ENCODE measurements at places on chromosomes 1 and 21.

GRCh38 chr1:111323231-111323630 is 32.6 kb downstream of the CHIA start:
- no peak for DNase-seq

DNA sequence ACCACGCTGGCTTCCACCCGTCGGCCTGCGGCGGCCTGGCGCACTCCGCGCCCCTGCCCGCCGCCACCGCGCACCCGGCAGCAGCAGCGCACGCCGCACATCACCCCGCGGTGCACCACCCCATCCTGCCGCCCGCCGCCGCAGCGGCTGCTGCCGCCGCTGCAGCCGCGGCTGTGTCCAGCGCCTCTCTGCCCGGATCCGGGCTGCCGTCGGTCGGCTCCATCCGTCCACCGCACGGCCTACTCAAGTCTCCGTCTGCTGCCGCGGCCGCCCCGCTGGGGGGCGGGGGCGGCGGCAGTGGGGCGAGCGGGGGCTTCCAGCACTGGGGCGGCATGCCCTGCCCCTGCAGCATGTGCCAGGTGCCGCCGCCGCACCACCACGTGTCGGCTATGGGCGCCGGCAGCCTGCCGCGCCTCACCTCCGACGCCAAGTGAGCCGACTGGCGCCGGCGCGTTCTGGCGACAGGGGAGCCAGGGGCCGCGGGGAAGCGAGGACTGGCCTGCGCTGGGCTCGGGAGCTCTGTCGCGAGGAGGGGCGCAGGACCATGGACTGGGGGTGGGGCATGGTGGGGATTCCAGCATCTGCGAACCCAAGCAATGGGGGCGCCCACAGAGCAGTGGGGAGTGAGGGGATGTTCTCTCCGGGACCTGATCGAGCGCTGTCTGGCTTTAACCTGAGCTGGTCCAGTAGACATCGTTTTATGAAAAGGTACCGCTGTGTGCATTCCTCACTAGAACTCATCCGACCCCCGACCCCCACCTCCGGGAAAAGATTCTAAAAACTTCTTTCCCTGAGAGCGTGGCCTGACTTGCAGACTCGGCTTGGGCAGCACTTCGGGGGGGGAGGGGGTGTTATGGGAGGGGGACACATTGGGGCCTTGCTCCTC is 1.9 kb downstream of the OLIG2 start:
- no peak for DNase-seq

- DNase-seq: no peak
Observed at GRCh38 chr1:91643431-91643830, 142.8 kb downstream of the CDC7 start.

DNA sequence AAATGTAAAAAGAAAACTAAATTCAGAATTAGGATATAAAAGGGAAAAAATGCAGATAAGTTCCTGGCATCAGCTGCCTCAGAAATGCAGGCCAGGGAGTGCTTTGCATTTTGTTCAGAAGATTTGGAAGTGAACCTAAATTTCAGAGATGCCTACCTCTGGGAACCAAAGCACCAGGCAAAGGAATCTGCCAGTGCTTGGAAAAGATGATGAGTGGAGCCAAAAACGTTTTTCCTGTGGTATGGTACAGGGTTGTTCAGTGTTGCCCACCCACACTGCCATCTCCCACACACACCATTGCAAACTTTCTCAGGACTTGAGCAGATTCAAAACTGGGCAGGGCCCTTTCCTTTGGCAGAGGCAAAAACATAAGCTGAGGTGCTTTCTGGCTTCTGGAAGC is 349.5 kb downstream of the TGFB2 start:
- no peak for DNase-seq

DNA sequence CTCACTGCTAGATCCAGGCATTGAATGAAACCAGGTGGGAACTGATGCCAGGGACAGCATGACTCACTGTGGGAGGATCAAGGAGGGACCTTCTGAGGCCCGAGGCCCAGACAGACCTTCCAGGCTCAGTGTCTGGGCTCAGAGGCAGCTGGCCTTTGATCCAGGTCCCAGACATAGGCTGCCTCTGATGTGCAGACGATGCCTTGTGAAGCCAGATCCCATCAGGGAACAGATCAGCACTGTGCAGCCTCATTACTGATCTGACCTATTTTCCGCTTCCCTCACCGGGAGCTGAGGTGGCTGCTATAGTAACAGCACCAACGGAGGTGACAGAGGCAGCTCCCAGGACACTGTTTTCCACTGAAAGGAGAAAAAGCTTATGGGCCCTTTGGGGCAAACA is 399.5 kb downstream of the MATN1 start:
- no peak for DNase-seq

- DNase-seq: no peak
Observed at GRCh38 chr21:29208682-29209059, 78.2 kb downstream of the MAP3K7CL start.

DNA sequence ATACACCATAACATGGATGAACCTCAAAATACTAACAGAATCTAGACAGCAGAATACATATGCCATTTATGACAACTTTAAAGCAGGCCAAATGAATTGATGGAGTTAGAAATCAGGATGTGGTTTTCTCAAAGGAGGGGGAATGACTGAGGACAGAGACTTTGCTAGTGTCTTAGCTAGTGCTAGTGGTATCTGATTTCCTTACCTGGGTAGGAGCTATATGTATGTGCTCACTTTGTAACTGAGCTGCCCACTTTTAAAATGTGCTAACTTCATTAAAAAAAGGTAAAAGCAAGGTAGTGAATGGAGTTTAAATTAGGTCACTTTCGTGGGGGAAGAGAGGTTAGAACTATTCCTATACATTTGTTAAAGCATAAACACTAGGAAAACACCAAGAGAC is 2.6 kb downstream of the GTF2B start:
- no peak for DNase-seq

GRCh38 chr1:217273866-217274265 is 357.0 kb downstream of the GPATCH2 start:
- no peak for DNase-seq

- DNase-seq: no peak
Observed at GRCh38 chr1:46180082-46180616, 3.9 kb upstream of the P3R3URF start.

DNA sequence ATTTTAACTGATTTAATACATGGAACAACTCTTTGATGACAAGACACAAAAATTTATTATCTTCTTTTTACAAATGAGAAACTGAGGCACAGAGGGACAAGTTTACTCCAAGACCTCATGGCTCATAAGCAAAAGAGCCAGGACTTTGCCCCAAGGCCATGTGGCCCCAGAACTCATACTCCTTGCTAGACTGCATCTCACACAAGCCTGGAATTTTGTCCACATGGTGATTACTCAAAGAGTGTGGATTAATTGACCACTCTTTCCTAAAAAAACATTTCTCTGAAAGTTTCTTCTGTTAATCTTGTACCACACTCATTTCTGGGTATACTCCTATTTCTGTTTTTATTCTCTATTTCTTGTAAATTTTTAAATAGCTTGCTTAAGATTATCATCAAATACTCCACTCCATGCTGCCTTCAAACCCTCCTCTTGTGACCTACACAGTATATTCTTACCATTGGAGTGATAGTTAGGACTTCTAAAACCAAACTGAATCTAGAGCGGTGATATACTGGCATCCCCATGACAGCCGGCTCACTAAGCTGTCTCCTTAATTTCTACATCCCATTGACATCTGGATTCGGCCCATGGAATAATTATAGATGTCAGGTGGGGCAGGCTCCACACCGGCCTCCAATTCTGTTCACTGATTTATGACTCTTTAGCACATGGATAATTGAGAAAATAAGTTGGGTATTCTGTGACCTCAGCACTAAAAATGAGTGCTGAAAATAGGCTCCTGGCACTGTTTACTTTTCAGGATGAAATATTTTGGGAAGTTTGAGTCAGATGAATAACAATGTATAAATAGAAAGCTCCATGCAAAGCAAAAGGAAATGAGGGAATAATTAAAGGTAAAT is 16.1 kb downstream of the RGS4 start:
- DNase-seq: no peak

GRCh38 chr1:32470991-32471694 is 6.3 kb downstream of the ZBTB8B start:
- no peak for DNase-seq

DNA sequence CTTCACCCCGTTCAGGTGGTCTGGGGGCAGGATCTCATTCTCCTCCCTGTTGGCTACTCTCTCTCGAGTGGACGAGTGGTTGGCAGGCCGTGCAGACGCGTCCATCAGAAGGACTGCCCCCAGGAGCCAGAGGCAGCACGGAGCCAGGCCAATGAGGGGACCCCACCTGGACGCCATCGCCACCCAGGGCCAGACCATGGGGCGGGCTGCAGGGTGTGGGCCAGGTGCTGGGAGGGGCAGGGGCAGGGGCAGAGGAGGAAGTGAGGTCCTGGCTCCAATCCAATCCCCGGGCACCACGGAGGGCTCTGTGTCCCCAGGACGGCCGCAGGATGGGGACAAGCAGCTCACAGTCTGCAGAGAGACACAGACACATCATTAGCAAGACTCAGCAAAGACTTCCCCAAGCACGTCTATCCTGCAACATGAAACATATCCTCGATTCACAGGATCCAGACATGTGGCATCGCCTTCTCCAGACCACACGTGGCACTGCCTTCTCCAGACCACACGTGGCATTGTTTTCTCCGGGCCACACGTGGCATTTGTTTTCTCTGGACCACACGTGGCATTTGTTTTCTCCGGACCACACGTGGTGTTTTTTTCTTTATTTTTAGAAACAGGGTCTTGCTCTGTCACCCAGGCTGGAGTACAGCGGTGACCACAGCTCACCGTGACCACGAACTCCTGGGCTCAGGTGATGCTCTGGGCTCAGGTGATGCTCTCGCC is 3.0 kb downstream of the SDF4 start:
- no peak for DNase-seq

- no peak for DNase-seq
Observed at GRCh38 chr1:11563560-11564069, 84.7 kb downstream of the DISP3 start.

GRCh38 chr1:172442843-172443565 is 865 bp downstream of the PIGC start:
- DNase-seq: no peak

DNA sequence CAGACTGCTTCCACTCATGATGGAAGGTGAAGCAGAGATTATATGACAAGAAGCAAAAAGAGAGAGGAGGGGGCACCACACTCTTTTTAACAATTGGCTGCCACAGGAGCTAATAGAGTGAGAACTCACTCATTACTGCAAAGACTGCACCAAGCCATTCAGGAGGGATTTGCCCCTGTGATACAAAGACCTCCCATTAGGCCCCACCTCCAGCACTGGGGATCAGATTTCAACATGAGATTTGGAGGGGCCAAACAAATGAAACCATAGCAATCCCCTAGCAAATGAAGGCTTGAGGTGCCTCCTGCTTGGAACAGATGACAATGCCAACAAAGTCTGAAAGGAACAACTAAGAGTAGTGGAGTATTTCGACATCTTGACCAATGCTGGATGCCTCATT is 122.5 kb upstream of the COA6 start:
- DNase-seq: no peak

DNA sequence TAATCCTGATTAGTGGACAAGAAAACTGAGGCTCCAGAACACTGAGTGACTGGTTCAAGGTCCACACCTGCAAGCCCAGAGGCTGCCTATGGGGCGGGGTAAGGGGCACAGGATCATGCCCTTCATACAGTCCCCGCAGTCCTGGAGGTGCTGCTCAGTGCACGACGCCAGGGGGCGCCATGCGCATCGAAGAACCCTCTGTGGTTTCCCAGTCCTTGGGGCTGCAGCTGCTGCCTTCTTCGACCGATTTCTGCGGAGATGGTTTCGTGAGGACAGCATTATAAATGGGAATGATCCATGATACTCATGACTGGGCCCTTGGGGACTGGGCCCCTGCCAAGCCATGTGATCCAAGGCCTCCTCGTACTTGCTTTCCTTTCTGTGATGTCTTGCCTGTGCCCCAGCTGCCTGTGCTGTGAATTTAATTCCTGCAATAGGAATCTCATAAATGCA is 37.1 kb upstream of the ARHGEF10L start:
- DNase-seq: peak; percentile 79

DNA sequence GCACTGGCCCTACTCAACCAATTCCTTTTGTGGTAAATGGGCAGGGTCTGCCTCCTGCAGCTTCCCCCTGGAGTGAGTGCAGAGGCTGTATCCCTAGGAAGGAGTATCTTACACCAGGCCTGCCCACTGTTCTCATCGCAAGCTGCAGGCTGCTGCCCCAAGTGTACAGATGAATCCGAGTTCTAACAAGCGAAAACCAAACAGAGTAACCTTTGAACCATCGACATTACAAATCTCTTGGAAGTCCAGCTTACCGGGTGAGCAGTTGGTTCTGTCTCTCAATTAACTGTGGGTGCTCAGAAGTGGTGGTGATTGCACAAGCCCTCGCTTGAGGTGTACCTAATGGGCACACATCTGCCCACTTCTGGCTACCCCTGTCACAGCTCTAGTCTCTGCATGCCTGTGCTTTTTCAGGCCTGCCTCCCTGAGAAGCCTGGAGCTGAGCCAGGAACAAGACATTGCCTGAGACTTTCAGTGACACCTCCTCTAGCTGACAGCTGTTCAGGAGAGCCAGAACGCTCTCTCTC is 22.7 kb downstream of the INAVA start:
- DNase-seq: no peak

- DNase-seq: no peak
Observed at GRCh38 chr1:191561276-191561675, 597.0 kb upstream of the RGS18 start.

- DNase-seq: peak; percentile 26
Observed at GRCh38 chr1:7616076-7616832, 154.8 kb upstream of the VAMP3 start.

DNA sequence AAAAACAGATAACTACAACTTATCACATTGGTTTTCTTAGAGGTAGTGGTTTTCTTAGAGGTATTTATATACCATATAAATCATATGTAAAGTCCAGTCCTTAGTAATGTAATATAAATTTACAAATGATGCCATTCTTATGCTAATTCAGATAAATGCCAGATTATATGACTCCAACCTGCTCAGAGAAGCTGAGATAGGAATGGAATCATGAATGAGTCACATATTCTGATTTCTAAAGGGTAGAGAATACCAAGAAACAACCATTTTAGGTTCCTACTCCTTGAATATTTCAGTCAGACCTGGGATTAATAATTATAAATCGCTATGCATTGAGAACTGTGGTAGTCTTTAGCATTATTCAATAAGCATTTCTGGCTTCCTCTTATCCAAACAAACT is 760.1 kb upstream of the NEGR1 start:
- DNase-seq: no peak

DNA sequence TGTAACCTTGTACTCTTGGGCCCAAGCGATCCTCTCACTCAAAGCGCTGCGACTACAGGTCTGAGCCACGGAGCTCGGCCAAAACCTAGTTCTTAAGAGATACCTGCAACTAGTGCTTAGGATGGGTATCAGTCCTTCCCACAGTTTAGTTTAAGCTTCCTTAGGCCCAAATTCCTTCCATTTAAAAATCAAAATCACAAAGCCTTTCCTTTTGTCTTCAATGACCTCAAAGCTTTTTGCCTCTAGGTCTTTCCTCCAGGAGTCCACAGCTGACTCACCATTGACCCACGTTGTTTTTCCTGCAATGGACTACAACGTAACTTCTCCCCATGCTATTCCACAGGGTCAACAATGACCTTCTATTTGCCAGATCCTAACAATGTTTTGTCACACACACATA is 64.0 kb downstream of the APP start:
- no peak for DNase-seq

Measured in activated naive CD4-positive, alpha-beta T cell treated with anti-CD3 and anti-CD28 coated beads, Interleukin-2, amount 50 U/mL, for 72 hours (primary cell).